ENCODE measurements at places on chromosomes 13 and 19. TPM values are rescaled to one million over a fixed set of nuclear protein-coding genes. Genes with fewer than 3 reads are reported as not detected.

- DNase-seq: peak; percentile 91
Measured at GRCh38 chr19:18058208-18059009, 28.3 kb downstream of the IL12RB1 start.

DNA sequence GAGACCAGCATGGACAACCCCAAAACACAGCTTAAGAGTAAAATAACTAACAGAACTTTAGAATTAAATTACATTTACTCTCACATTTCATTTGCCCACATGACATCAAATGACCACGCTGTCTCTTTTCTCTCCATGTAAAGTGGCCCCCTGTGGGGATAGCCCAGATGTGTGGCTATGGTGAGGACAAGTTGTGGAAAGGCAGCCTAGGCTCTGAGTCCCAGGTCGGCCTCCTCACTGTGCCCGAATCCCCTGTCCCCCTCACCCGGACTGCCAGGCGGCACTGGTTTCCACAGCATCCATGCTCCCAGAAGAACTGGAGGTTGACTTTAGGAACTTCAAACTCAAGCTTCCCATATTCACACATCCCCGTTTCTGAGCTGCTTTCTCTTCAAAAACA, 111.8 kb upstream of the UQCRFS1 start:
- no peak for DNase-seq

Gene CD22
- total RNA-seq: 23.8 TPM

Gene APC2
- 6.0 TPM for total RNA-seq

All from sciatic nerve (tissue), 2 donors.